Activated naive CD8-positive, alpha-beta T cell treated with anti-CD3 and anti-CD28 coated beads for 36 hours (primary cell): ENCODE measurements at places on chromosomes 2 and 18.

DNA sequence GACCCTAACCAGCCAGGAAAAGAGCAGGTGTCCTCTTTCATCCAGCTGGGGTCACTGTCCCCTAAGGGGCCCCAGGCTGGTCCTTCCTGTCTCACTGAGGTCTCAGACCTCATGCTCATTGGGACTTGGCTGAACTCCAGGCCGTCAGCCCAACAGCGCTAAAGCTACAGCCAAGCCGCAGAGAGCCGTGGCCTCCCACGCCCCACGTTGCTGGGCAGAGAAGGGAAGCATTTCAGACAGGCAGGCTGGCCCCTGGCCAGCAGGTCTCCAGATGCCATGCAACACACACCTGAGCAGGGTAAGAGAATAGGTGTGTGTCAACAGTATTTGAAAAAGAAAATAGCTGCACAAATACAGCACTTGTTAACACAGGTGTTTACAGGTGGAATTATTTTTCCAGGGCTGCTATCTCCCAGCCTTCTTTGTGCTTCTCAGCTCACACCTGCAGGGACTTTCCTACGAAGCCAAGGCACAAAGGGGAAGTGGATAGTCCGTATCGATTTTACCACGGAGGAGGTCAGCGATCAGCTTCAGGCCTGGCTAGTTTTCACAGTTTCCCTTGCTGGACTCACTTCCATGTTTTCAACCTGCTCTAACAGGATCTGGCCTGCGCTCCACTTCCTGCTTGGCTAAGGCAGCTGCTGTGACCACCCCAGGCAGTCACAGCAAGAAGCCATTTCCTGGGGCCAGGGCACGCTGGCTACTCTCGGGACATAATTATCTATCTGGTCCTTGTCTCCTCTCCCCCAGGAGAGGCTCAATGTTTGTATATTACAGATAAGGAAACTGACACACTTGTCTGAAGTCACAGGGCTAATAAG, 156.1 kb upstream of the ID2 start:
- DNase-seq: no peak

DNA sequence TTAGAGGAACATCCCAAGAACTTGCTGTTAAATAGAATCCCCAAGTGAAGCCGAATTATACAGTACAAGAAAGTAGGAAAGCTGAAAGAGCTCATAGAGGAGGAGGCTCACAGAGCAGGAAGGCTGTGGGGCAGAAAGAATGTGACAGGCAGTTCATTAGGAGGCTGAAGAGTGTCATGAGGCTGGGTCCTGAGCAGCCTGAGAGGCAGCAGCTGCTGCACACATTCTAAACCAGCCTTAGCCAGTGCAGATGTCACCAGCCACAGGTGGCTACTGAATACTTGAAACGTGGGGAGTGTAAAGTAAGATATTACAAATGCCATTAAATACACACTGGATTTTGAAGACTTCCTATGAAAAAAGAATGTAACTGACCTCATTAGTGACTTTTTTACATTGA, 490.2 kb upstream of the KLHL29 start:
- no peak for DNase-seq

GRCh38 chr2:86193901-86194567, 1.2 kb downstream of the IMMT start:
- DNase-seq: no peak

GRCh38 chr2:23050388-23050787, 334.6 kb upstream of the KLHL29 start:
- DNase-seq: no peak

- DNase-seq: no peak
These were observed 8.6 kb downstream of the DOCK10 start for GRCh38 chr2:225033440-225034318.

- DNase-seq: no peak
These were observed 22.2 kb upstream of the ATOH8 start for GRCh38 chr2:85731606-85732005.

- peak; percentile 55 for DNase-seq
These were observed 46.6 kb upstream of the ZBTB7C start for GRCh38 chr18:48455555-48456478.

GRCh38 chr2:239884875-239885274, 140.3 kb downstream of the NDUFA10 start:
- DNase-seq: no peak

DNA sequence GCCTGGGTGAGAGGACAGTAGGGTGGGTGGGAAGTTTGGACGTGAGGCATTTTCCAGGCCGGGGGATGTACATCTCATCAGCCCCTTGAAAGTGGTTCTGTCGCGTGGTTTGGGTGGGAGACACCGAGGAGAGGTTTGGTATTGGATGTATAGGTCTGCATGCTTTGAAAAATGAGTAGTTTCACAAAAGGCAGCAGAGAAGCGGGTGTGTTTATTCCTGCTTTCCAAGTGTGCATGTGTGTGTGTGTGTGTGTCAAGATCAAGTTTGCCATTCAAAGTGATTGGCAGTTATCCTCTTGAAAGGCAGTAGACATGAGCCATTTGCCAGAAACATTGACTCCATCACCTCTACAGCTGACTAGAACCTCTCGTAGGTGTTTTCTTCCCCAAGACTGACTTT, 423.1 kb upstream of the POU3F3 start:
- no peak for DNase-seq

DNA sequence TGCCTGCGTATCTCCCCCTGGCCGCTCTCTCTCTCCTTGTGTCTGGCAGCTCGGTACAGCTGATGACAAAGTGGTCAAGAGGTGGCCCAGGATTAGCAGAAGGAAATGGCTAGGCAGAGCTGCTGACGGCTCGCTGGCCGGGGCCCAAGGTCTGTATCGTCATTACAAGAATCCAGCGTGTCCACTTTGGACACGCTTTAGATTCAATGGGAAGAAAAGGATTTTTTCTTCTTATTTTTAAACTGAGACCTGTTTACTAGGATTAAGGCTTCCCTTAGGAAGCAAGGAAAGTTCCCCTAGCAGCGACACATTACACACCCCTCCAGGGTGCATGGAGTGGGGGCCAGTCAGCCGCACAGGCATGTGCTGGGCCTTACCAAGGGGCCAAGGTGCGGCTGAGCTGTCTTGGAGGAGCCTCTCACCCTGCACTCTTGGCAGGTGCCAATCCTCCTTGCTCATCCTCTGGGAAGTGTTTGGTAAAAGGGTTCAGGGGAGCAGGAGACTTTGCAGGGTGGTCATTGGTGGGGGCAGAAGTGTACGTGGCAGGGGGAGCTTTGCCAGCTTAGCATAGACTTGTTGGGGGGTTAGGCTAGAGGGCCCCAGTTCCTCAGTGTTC, 76.8 kb downstream of the POLR1A start:
- DNase-seq: no peak

- DNase-seq: no peak
These were observed 10.5 kb downstream of the PLEK start for GRCh38 chr2:68375582-68375981.

DNA sequence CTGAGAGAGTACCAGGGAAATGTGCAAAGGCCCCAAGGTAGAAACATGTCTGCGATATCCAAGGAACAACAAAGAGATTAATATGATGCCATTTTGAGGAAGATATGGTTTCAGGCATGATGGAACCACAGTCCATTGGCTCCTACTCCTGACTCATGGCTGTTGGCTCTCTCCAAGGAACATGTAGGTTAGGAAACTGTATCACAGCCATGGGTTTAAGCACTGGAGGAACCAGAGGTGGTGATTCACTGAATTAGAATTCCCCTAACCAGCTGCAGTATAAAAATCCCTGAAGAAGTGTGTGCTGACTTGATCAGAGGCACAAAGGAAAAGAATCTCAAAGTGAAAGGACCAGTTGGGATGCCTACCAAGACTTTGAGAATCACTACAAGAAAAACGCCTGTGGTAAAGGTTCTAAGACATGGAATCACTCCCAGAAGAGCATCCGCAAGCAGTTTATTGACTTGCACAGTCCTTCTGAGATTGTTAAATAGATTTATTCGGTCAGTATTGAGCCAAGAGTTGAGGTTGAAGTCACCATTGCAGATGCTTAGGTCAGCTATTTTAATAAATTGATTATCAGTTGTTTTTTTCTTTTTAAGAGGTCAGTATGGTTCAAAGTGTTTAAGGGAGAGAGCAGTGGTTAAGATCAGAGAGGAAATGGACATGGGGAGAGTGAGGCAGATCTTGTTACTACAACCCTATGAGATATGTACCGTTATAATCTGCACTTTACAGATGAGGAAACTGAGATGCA, 110.7 kb upstream of the OTX1 start:
- DNase-seq: no peak

- no peak for DNase-seq
These were observed 156.1 kb downstream of the ANTXR1 start for GRCh38 chr2:69168950-69169654.

- no peak for DNase-seq
These were observed 442.0 kb upstream of the SYT4 start for GRCh38 chr18:43719267-43719795.

- DNase-seq: no peak
These were observed 319.9 kb upstream of the HS6ST1 start for GRCh38 chr2:128638341-128639119.

DNA sequence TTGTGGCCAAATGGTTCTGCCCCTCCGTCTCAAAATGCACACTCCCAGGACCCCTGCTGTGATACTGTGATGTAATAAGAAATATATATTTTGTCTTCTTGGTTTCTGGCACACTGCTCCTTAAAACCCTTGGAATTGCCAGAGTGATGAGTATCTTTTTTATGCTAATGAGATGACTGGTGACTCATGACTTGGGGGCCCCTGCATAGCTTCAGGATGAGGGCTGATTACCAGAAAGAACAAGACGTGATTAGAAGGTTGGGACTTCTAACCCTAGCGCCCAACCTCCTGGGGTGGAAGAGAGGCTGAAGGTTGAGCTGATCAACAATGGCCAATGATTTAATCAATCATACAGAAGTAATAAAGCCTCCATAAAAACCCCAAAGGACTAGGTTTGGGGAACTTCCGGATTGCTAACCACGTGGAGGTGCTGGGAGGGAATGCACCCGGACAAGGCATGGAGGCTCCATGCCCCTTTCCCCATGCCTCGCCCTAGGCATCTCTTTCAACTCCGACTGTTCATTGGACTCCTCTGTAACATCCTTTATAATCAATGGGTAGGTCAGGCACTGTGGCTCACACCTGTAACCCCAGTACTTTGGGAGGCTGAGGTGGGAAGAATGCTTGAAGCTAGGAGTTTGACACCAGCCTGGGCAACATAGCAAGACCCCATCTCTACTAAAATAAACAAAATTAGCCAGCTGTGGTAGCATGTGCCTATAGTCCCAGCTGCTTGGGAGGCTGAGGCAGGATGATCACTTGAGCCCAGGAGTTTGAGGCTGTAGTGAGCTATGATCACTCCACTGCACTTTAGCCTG, 89.1 kb downstream of the HS1BP3 start:
- DNase-seq: no peak

DNA sequence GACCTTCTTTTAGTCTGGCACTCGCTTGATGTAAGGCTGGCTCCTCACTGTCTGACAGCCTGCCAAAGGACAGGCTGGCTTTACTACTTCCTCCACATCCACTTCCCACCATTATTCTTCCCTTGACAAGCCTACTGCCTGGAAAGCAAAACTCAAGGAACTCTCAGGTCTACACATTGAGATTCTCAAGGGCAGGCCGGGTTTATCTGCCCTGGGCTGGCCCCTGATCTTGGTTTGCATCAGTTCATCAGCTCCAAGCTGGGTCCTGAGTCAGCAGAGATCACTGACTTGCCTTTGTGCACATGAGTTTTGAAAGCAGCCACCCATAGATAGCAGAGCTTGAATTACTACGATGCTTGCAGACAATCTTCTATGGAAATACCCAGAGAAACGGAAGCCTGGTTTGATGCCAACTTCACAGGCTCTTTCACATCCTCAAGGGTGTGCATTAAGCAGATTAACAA, 53.9 kb downstream of the KCTD18 start:
- no peak for DNase-seq

GRCh38 chr2:200585340-200585729, 479 bp upstream of the AOX1 start:
- no peak for DNase-seq

DNA sequence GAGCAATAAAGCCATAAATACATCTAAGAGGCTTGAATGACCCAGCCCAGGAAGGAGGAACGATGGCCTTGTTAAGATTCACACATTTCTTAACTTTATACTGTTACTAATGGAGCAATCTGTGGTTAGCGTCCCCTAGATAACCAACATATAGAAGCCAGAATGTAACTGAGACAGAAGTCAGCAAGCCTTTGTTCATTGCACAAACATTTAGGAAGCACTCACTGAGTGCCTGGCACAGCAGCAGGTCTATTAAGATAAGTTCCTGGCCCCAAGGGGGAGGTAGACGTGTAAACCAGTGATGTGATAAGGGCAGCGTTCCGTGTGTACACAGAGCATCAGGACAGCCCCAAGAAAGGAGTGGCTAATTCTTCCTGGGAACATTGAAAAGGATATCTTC, 63.6 kb upstream of the ATL2 start:
- no peak for DNase-seq

DNA sequence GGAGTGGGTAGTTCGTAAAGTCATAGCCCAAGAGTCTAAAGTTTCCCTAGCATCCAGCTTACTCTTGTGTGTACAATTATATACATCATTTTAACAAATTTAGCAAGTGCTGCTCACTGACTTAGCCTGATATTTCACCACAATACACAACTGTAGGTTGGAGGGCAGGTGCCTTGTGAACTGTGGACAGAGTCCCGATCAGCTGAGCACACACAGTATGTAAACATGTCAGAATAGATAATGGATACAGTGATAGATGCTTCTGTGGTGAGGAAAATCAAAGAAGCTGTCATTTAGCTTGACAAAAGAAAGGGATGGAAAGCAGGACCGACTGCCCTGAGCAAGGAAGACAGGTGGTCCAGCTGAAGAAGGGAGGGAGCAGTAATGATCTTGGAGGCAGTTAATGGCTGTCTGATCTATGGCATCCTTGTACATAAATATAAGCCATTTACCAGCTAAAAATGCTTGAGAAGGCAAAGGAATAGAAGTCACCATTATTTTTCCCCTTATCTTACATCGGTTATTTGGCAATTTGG, 372.8 kb upstream of the UBE2E3 start:
- no peak for DNase-seq

DNA sequence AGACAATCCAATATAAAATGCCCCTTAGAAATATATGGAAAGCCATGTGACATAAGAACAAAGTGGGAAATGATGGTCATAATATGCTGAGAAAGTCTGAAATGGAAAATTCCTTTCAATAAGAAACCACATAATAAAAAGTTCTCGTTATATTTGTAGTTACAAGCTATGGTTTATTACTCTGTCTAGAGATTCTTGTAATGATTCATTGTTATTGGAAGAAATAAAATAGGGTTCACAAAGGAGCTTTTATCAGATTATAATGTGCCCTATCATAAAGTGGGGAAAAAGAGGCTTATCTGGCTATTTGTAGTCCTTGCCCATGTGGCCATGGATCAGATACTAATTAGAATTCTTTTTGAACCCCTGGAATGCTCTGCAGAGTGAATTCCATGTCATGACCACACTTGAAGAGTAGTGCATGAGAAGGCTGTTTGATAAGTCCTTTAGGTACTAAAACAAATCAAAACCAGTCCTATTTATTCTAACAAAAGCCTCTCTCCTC, 420.7 kb upstream of the NRP2 start:
- no peak for DNase-seq

- DNase-seq: peak; percentile 68
These were observed 369.1 kb downstream of the MTX2 start for GRCh38 chr2:176638167-176639015.
